Osteoblast (primary cell): ENCODE measurements at places on chromosomes 7 and 10. TPM values are rescaled to one million over a fixed set of nuclear protein-coding genes. Genes with fewer than 3 reads are reported as not detected.

Gene TUBAL3
- total RNA-seq = not detected in 2 replicates

Gene RAMP3
- not detected in 2 replicates for total RNA-seq

GRCh38 chr7:75808106-75808505 lies 5.5 kb downstream of the CCL24 start:
- no peak for DNase-seq
- no peak overlapping the region for H3K27ac ChIP-seq
- no peaks in the 10 kb centered on the region for H3K36me3 ChIP-seq
- peaks cover 3% of the 10 kb centered on the region for H3K27me3 ChIP-seq
- no peaks in the 10 kb centered on the region for H3K4me1 ChIP-seq

- DNase-seq = no peak
- H3K4me1 ChIP-seq = no peaks in the 10 kb centered on the region
- H3K27me3 ChIP-seq = peaks cover 35% of the 10 kb centered on the region
- no peak overlapping the region for H3K27ac ChIP-seq
- no peak overlapping the region for H3K4me3 ChIP-seq
- H3K36me3 ChIP-seq = no peaks in the 10 kb centered on the region
These were observed 5.3 kb downstream of the FRMD4A start for GRCh38 chr10:14325325-14325955.

- H3K27ac ChIP-seq = no peak overlapping the region
- H3K27me3 ChIP-seq = no peaks in the 10 kb centered on the region
- H3K4me3 ChIP-seq = no peak overlapping the region
- DNase-seq = no peak
- H3K4me1 ChIP-seq = no peaks in the 10 kb centered on the region
- H3K36me3 ChIP-seq = no peaks in the 10 kb centered on the region
These were observed 157.3 kb upstream of the COL1A2 start for GRCh38 chr7:94237417-94237816.

- H3K27ac ChIP-seq = no peak overlapping the region
- H3K27me3 ChIP-seq = no peaks in the 10 kb centered on the region
- peaks cover 75% of the 10 kb centered on the region for H3K36me3 ChIP-seq
- no peak overlapping the region for H3K4me3 ChIP-seq
- no peak for DNase-seq
- no peaks in the 10 kb centered on the region for H3K4me1 ChIP-seq
These were observed 56.6 kb downstream of the PAPSS2 start for GRCh38 chr10:87716348-87716670.
